ENCODE measurements at places on chromosomes 1 and 21.

DNA sequence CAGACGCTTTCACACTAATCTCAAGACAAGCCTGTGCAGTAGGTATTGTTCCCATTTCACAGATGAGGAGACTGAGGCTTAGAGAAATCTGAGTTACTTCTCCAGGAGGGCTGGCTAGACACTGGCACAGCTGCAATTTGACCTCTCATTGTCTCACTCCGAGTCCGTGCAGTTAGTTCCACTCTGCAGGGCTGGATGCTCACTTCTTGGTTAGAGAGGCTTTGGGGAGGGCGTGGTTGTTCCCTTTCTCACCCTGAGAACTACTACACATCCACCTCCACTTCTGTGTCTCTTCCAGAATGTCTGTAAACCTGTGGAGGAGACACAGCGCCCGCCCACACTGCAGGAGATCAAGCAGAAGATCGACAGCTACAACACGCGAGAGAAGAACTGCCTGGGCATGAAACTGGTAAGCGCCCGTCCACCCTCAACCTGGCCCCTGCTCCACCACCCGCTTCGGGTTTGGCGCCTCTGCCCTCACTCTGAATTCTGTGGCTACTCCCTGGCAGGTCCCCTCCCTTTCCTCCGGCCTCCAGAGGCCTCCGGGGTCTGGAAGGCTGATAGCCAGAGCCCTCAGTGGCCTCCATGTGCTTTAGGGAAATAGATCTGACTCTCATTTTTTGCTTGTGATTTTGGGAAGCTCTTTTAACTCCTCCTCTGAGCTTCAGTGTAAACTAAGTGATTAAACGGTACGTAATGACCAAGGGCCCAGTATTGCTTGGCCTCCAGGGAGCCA lies 29.1 kb downstream of the EIF2D start:
- no peak for DNase-seq

- DNase-seq = no peak
Observed at GRCh38 chr1:43444836-43445235, 8.9 kb downstream of the HYI start.

GRCh38 chr1:219401724-219402625 lies 210.9 kb downstream of the ZC3H11B start:
- DNase-seq = no peak

GRCh38 chr1:178552856-178553255 lies 39.9 kb downstream of the TEX35 start:
- no peak for DNase-seq

DNA sequence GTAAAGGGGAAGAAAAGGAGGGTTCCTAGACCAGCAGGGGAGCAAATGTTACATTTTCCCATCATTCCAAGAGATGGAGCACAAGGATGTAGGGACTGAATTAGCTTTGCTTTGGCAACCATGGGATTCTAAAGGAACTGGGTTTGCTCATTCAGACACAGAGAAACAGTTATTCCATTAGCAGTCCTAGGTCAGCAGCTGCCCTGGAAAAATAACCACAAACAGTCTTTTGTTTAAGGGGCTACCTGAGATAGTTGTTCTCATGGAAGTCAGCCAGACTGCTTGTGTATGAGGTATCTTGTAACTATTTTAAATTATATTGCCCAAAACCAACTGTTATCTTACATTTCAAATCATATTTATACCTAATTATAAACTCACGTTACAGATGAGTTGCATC lies 58.4 kb upstream of the VCAM1 start:
- DNase-seq = no peak

- no peak for DNase-seq
Observed at GRCh38 chr1:204451352-204452124, 39.9 kb upstream of the PPP1R15B start.

- no peak for DNase-seq
Observed at GRCh38 chr1:207034208-207034607, 1.7 kb upstream of the C1orf116 start.

DNA sequence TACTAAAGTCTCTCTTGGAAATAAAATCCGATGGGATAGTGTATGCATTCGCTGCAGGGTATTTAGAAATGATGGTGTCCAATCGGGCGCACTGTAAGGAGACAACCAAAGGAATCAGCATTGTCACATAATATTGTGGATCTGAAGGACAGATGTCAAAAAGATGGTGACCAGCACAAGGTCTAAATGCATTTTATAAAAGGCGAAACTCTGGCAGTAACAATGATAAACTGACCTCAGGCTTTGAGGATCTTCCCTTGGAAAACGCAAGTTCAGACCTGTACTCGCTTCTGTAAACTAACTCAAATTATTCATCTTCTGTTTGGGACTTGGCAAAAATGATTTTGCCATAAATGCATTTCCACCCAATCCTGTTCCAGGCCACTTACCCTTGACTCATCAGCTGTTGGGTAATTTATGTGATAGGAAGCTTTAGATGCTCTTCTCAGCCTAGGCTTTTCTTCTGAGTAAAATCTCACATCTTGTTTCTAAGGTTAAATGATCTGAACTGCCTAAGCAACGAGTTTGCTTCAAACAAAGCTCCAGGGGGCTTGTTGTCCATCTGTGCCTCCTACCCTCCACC lies 33.8 kb downstream of the STPG1 start:
- DNase-seq = no peak

GRCh38 chr1:232965124-232965911 lies 14.9 kb downstream of the NTPCR start:
- DNase-seq = no peak

DNA sequence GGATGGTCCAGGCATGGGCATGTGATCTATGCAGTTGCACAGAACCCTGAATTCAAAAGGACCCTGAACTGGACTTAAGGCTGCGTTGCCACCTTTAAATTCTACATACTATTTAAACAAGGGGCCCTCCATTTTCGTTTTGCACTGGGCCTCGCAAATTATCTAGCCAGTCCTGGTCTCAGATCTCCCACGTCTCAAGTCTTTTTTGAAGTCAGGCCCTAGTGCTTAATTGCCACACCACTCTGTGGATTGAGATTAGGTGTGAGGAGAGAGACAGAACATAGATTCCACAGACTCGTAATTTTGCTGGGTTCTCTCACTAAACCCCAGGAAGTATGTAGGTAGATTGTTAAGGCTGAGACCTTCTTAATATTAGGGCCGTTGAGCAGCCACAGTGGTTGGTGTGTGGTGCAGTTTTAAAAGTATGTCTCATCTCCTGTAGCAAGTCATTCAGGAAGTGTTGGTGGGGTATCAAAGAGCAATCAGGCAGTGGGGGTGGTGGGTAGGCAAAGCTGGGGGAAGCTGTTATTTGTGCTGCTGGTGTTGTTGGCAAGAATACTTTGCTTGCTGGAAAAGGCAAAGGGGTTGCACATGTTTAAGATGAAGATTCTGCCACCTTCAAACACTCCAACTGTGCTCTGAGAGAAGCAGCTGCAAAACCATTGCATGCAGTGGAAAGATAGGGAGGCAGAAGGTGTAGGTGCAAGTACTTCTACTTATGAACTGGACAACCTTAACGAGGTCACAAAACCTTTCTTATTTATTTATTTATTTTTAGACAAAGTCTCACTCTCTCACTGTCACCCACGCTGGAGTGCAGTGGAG lies 11.2 kb downstream of the CD84 start:
- DNase-seq = peak; percentile 84

GRCh38 chr1:222123111-222123510 lies 381.2 kb upstream of the DUSP10 start:
- no peak for DNase-seq

- DNase-seq = peak; percentile 56
Observed at GRCh38 chr1:226731257-226731893, 7.7 kb downstream of the ITPKB start.

GRCh38 chr1:220338759-220339158 lies 66.5 kb upstream of the RAB3GAP2 start:
- DNase-seq = no peak

DNA sequence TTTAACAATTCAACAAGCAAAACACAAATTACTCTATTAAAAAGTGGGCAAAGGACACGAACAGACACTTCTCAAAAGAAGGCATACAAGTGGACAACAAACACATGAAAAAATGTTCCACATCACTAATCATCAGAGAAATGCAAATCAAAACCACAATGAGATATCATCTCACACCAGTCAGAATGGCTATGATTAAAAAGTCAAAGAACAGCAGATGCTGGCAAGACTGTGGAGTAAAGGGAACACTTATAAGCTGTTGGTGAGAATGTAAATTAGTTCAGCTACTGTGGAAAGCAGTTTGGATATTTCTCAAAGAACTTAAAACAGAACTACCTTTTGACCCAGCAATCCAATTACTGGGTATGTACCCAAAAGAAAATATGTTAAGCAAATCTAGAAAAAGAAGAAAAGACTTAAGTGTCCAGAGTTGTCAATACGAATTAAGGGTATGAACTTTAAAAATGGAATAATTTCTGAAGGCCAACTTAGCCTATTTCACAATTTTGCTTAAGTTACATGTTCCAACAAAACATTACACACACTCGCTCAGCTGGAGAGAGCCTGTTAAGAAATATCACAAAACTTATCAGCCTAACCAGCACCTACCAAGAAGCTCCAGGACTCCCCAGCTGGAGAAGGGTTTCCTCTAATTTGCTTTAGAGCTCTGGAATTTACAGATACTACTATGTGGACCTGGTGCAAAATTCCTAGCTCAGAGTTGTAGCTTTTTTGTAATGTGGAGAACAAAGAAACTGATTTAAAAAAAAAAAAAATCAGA lies 232.1 kb downstream of the DUSP10 start:
- no peak for DNase-seq

GRCh38 chr1:157993147-157993917 lies at the start of gene KIRREL1:
KIRREL1 (plus strand) TSS chr1:157993645; CDS start chr1:157993677, 32 bp downstream.
- DNase-seq = no peak

GRCh38 chr1:232709386-232709785 lies 79.5 kb upstream of the SIPA1L2 start:
- DNase-seq = no peak

DNA sequence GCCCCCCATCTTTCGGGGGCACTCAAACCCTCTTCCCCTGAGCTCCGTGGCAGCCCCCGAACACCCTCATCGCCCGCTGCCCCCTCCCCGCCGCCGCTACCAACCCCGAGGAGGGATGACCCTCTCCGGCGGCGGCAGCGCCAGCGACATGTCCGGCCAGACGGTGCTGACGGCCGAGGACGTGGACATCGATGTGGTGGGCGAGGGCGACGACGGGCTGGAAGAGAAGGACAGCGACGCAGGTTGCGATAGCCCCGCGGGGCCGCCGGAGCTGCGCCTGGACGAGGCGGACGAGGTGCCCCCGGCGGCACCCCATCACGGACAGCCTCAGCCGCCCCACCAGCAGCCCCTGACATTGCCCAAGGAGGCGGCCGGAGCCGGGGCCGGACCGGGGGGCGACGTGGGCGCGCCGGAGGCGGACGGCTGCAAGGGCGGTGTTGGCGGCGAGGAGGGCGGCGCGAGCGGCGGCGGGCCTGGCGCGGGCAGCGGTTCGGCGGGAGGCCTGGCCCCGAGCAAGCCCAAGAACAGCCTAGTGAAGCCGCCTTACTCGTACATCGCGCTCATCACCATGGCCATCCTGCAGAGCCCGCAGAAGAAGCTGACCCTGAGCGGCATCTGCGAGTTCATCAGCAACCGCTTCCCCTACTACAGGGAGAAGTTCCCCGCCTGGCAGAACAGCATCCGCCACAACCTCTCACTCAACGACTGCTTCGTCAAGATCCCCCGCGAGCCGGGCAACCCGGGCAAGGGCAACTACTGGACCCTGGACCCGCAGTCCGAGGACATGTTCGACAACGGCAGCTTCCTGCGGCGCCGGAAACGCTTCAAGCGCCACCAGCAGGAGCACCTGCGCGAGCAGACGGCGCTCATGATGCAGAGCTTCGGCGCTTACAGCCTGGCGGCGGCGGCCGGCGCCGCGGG lies 837 bp downstream of the FOXD3 start:
- peak; percentile 49 for DNase-seq

GRCh38 chr1:208173749-208174148 lies 70.4 kb downstream of the PLXNA2 start:
- DNase-seq = no peak

- no peak for DNase-seq
Observed at GRCh38 chr1:167166690-167167075, 54.0 kb upstream of the POU2F1 start.

GRCh38 chr1:121418369-121419049 lies 233.7 kb downstream of the SRGAP2C start:
- no peak for DNase-seq

DNA sequence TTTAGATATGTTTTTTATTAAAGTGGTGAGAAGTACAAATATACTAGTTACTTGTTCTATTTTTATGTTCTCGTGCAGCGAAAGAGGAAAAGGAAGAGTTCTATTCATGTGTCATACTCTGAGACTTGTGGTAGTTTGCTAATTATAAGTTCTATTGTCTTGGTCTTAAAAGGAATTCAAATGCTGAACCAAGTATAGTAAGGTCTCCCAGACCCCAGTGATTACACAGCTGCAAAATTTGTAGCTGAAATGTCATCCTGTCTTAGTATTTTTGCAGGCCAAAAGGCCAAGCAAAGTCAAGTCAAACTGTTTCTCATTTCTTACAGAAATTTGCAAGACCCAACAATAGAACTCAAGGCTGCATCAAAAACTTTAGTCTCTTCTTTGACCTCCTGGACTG lies 268.7 kb downstream of the CHRM3 start:
- DNase-seq = no peak

DNA sequence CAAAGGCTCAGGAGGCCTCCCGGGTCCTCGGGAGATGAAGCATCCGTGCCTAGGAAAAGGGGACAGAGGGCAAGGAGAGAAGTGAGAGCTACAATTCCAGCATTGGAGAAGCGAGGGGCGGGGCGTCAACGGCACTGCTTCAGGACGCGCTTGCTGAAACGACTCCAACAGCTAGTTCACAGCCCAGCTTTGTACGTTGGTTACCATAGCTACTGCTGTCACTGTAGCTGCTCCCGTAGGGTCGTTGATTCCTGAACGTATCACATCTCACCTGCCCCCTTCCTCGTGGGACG lies 63.1 kb downstream of the TOR1AIP2 start:
- no peak for DNase-seq

- no peak for DNase-seq
Observed at GRCh38 chr1:55316947-55317662, 101.9 kb upstream of the USP24 start.

All from activated CD4-positive, alpha-beta T cell treated with anti-CD3 and anti-CD28 coated beads, Interleukin-2, Interleukin-6, amounts not matched to agents 100 ng/mL and 50 ng/mL, durations not matched to agents 16 hours and 8 hours (primary cell).